ENCODE measurements at places on chromosomes 3 and 15.
A peak's percentile ranks its signal among the peaks of the same experiment; 100 is the strongest.

- DNase-seq: no peak
Measured at GRCh38 chr3:109177908-109178307, 41.4 kb downstream of the C3orf85 start.

GRCh38 chr3:186079925-186080324 lies 29.0 kb downstream of the ETV5 start:
- no peak for DNase-seq

DNA sequence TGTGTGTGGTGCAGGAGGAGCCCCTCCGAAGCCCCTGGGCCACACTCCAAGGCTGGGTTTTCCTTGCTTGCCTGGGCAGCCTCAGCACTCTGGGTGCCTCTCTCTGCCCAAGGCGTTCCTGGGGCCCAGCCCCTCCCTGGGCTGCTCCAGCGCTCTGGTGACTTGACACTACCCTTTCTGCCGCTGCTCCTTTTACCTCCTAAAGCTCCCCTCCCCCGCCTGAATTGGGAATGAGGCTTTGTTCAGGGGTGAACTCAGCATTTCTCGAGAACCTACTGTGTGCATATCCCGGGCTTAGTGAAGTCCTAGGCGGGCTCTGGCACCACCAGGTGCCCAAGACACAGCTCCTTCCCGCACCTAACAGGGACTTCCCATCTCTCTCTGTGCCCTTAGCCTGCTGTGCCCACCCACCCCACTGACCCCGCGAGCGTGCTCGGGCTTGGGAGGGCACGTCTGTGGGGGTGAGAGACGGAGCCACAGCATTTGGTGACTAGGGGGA lies 1.2 kb upstream of the BAHD1 start:
- no peak for DNase-seq

DNA sequence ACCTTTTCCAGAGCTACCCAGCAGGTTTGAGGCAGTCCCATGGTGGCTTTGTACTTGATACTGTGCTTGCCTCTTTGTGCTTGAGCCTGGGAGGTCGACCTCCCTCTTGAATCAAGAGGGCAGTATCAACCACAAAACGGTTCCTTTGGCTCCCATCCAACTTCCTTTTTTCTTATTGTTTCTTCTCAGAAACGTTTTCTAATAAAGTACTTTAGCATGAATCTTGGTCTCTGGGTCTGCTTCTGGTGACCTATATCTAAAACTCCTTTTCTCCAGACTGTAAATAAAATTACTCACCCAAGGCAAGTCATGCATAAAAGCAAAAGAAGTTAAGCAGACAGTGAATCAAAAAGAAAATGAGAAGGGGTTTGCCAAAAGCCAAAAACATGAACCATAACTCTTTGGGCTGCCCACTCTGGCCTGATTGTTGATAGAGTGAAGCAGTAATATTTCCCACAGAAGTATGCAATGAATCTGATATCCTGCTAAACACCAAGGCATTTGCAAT lies 112.2 kb upstream of the SLC4A7 start:
- no peak for DNase-seq

DNA sequence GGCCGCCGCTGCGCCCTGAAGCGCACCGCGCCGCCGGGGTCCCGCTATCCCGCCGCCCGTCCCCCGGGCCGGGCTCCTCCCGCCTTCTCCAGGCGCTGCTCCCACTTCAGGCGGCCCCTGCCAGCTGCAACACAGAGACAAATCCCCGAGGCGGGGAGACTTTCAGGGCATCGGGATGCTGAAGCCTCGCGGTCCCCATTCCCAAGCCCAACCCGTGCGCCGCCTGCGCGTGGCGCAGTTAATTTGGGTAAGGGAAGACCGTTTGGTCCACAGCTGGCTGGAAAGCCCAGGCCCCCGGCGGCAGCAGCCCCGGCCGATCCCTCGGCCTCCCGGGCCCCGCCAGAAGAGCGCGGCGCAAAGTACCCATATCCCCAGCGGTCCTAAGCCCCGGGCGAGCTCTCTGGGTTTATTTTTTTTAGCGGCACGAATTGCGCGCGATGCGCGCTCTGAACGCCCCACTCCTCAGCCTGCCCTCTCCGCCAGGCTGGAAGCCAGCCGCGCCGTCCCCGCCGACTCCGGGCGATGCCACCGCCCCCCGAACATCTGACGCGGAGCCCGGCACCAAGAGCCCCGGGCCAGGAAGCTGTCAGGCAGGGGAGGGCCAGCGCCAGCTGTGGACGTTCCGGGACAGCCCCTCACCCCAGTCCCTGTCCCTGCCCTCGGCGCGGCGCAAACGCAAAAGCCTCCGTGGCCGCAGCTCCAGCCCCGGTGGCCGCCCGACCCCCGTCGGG lies 517 bp downstream of the FBN1 start:
- DNase-seq: peak; percentile 30

GRCh38 chr15:62824111-62825015 lies 218.2 kb upstream of the TPM1 start:
- no peak for DNase-seq

GRCh38 chr3:10848261-10848660 lies 32.2 kb downstream of the SLC6A11 start:
- no peak for DNase-seq

- DNase-seq: no peak
Measured at GRCh38 chr3:197041875-197042488, 12.4 kb upstream of the MELTF start.

GRCh38 chr3:111588527-111588926 lies 6.6 kb downstream of the ZBED2 start:
- no peak for DNase-seq

- peak; percentile 80 for DNase-seq
Measured at GRCh38 chr15:33278816-33279612, 31.8 kb upstream of the RYR3 start.

DNA sequence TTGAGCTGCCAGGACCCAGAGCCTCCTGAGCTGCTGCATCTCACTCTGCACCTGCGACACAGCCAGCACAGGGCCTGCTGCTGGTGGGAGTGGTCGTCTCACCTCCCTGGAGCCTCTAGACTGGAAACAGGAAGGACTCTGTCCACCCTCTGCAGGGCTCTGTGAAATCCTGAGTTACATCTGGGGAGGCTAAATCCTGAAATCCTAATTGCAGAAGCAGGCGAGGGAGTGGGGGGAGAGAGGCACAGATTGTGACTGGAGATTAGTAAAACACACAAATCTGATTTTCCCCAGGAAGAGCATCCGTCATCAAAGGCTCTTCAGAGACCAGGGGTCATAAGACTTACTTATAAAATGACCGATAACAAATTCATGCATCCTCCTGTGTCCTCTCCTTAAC lies 31.6 kb upstream of the GABRG3 start:
- no peak for DNase-seq

DNA sequence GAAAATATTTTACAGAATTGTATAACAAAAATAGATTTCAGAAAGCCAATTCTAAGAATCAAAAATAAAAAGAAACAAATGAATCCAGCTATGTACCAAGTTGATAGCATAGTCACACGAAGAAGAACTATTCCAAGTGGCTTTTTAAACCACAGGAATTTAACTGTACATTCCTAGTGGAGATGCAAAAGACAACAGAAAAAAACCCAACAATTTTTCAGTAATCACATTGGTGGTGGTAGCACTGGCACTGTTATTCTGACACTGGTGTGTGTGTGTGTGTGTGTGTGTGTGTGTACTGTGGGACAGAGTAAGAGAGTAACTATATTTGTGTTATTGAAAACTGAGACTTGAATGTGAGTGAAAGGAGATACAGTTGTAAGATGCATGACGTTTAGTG lies 9.1 kb downstream of the BFSP2 start:
- no peak for DNase-seq

Measured in T1000 (cell line).